Activated T-cell treated with anti-CD3 and anti-CD28 coated beads for 24 hours (primary cell): ENCODE measurements at places on chromosomes 4 and X.
A peak's percentile ranks its signal among the peaks of the same experiment; 100 is the strongest.

GRCh38 chrX:134683351-134684005, 25.2 kb upstream of the PLAC1 start:
- DNase-seq: no peak

DNA sequence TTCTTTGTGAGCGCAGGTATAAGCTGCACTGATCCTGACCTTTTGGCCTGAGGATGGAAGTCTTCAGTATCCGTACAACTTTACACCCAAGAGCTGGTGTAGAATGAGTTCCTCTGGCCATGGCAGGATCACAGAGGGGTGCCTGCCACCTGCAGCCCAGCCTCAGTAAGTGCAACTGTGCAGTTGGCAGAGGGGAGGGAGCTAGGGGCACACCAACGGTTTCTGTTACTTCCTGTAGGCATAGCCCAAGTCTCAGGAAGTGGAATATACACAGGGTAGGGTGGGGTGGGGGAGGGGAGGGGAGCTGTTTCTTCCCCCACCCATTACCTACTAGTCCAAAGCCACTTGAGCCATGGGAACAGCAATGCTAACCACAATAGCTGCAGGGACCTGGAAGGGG, 85.4 kb upstream of the GBA3 start:
- peak; percentile 21 for DNase-seq

DNA sequence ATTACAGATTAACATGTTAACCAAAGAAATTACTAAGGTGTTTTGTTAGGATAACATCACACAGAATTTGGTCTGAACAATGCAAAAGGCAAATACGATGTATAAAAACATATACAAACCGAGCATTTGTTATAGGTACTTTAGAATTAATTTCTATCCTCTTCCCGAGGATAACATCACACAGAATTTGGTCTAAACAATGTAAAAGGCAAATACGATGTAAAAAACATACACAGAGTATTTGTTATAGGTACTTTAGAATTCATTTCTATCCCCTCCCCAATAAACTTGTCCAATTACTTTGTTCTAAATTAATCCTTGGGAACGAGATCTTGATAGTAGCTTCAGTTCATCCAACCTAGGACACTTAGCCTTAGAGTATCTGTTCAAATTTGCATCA, 7.6 kb downstream of the HNRNPDL start:
- no peak for DNase-seq

GRCh38 chr4:77432717-77433417, 172.8 kb upstream of the CXCL13 start:
- DNase-seq: no peak

- no peak for DNase-seq
These were observed 275.4 kb downstream of the ARHGAP10 start for GRCh38 chr4:148007314-148007760.

- no peak for DNase-seq
These were observed 111.1 kb downstream of the RNF150 start for GRCh38 chr4:141022111-141022695.

- no peak for DNase-seq
These were observed 55.4 kb downstream of the HUWE1 start for GRCh38 chrX:53631156-53631555.

- no peak for DNase-seq
These were observed 67.4 kb downstream of the RASGEF1B start for GRCh38 chr4:81404294-81404693.

DNA sequence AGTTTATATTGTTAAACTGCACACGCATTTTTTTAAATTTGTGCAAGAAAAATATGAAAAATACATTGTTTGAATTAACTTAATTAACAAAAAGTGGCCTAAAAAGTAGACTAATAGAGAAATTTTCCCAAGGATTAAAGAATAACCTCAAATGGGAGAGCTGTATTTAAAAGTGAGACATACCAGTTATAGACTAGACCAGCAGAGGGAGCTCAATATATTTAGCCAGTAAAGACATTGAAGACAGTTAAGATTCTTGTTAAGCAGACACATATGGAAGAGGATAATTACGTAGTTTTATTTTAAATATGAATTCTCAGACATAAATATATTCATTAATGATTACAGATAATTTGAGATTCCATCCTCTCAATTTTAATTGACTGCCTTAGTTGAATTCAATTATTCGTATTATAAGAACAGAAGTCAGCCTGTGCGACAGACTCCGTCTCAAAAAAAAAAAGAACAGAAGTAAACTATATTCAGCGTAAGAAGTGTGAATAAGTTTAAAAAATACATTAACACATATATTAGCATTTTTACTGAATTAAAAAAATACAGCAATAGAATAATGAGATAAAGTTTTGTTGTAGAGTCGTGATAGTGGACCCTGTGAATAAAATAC, 64.8 kb downstream of the GLRA3 start:
- no peak for DNase-seq

DNA sequence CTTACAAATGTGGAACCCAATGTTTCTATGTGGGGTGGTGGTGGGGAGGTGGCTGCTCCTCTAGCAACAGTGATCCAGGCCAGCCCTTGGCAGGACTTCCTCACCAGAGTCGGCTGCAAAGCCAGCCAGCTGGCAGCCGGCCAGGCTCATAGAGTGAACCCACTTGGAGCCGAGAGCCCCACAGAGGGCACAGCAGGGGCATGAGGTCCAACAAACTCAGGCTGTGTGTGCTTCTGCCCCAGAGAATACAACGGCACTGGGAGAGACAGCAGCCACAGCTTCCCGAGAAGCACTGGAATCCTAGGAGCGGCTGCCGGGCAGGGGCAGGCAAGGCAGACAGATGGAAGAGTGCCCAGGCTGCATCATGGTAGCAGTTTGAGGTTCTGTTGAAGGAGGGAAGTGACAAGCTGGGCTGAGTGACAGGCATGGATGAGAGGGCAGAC, 23.5 kb upstream of the SOWAHD start:
- no peak for DNase-seq

DNA sequence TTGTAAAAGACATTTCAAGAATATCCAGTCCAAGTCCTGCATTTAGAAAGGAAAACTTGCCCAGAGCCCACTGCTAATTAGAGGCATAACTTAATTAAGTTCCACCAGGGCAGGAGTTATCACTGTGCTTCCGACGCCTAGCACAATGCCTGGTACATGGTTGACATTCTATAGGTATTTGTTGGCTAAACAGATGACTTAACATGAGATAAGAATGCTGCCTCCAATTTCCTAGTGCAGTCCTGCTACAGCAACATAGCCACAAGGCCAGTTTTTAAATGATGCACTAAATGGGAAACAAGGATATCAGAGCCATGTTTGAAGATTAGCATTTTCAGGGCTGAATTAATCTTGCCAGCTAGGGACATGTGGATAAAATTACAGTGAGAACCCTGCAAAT, 164.1 kb downstream of the RASL11B start:
- DNase-seq: no peak

DNA sequence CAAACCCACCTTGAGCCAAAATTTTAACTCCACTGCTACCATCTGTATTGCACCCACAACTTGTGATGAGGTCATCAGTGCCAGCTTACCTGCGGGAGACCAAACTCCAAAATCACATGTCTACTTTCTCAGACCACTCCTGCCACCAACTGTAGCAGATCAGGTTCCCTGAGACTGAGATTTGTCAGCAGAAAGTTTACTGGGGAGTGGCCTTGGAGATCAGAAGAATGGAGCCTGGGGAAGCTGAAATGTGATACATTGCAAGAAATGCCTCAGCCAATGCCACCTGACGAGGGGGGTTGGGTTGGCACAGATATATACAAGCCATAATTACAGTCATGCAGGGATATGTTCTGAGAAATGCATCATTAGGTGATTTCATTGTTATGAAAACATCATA, 19.1 kb downstream of the HAUS3 start:
- no peak for DNase-seq

DNA sequence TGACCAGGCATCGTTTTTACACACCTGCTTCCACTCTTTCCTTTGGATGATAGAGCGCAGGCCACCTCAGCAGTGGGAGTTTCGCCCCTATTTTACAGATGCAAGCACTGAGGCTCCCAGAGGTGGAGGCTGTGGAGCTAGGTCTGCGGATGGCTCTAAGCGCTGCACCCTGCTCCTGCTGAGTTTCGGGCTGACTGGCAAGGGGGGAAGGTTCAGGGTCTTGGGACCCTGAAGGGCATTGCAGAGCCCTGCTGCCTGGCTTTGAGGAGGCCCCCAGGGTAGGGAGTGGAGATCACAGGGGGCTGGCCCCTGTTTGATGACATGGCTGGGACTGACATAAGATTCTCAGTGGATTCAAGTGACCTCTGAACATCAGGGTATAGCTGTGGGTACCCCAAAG, 62.8 kb upstream of the NKX1-1 start:
- no peak for DNase-seq

DNA sequence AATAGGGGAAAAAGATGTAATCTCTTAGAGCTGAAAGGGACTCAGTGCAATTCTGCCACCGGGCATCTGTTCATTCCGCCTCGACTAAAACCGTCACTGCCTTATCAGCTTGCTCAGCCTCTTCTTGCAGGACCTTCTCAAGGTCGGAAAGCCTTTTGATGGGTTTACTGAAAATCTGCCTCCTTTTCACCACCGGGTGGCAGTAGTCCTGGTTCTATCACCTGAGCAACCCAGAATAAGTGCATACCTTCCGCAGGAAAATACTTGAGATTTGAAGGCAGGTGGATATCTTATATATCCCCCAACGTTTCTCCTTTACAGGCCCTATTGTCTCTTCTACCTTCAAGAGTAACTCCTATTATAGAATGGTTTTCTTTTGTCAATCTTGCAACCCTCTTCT, 103.4 kb upstream of the PAK3 start:
- no peak for DNase-seq

GRCh38 chr4:176601124-176601523, 191.6 kb downstream of the VEGFC start:
- DNase-seq: no peak

- DNase-seq: no peak
These were observed 17.4 kb downstream of the YY2 start for GRCh38 chrX:21873063-21873775.

DNA sequence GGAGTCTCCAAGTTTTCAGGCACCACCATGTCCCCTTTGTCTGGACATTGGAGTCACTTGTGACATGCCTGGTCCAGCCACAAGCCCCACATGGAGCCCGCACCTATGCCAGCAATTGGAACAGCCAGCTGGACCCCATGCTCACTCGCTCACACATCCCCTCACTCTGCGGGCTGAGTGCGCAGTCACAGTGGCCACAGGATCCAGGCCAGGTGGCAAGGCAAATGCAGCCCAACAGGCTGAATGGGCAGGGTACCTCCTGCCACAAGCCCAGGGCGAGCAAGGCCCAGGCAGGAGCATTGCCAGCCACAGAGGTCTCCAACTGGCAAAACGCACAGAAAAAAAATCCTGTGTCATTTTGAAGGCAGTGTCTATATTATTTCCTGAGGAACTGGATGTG, 82.0 kb downstream of the ANXA10 start:
- DNase-seq: no peak

DNA sequence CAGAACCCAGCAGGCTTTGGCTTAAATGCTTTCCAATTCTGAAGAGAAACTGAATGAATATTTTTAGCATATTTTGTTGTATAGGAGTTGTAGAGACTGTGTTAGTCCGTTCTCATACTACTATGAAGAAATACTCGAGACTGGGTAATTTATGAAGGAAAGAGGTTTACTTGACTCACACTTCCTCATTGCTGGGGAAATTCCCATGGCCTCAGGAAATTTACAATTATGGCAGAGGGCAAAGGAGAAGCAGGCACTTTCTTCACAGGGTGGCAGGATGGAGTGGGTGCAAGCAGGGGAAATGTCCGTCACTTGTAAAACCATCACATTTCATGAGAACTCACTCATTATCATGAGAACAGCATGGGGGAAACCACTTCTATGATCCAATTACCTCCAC, 291.7 kb downstream of the PACRGL start:
- DNase-seq: no peak

GRCh38 chr4:162408309-162408708, 244.5 kb upstream of the FSTL5 start:
- no peak for DNase-seq

- DNase-seq: no peak
These were observed 1286.9 kb downstream of the ADGRL3 start for GRCh38 chr4:62487016-62487415.

- DNase-seq: no peak
These were observed 273.9 kb downstream of the TLL1 start for GRCh38 chr4:166146806-166147540.

GRCh38 chr4:155590796-155591585, 75.7 kb upstream of the GUCY1A1 start:
- DNase-seq: no peak

DNA sequence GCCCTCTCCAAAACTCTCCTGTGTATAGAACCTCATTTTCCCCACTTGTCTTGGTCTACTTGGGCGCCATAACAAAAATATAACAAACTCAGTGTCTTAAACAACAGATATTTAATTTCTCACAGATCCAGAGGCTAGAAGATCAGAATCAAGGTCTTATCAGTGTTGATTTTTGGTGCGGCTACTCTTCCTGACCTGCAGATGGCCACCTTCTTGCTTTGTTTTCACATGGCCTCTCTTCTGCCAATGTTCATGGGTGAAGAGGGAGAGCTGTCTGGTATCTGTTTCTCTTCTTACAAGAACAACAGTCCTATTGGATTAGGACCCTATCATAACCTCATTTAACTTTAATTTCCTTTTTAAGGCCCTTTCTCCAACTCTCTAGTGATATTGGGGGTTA, 177.3 kb downstream of the PABPC4L start:
- no peak for DNase-seq

GRCh38 chr4:17324386-17324830, 187.5 kb downstream of the QDPR start:
- DNase-seq: peak; percentile 29

- peak; percentile 75 for DNase-seq
These were observed 1.5 kb downstream of the SASH3 start for GRCh38 chrX:129781134-129781672.

- DNase-seq: peak; percentile 58
These were observed 4.6 kb downstream of the MAGIX start for GRCh38 chrX:49166914-49167739.

DNA sequence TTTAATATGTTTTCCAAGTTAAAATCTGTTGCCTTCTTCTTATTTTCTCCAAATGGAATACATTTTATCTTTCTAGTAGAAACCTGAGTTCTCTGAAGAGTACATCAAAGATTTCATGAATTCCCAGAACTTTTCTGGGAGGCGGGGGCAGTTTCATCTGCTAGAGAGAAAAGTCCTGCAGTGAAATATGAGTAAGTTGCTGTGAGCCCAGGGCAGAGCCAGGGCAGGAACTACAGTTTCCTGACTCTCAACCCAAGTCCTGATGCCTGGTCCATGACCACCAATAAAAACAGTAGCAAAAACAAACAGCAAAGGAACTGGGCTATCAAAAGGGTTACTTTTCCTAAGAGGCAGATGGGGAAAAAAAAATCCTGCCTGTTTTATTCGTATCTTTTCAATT, 239.4 kb upstream of the CTSO start:
- no peak for DNase-seq

GRCh38 chrX:38881727-38882126, 80.5 kb downstream of the MID1IP1 start:
- no peak for DNase-seq

GRCh38 chr4:7679406-7680040, 244.8 kb upstream of the PSAPL1 start:
- no peak for DNase-seq

- no peak for DNase-seq
These were observed 52.6 kb upstream of the RBPJ start for GRCh38 chr4:26268246-26268645.
